ENCODE measurements at places on chromosomes 5 and 9. TPM values are rescaled to one million over a fixed set of nuclear protein-coding genes. Genes with fewer than 3 reads are reported as not detected.

The RNF183 gene
- 0.92 TPM for total RNA-seq

- H3K4me1 ChIP-seq = no peaks in the 10 kb centered on the region
- H3K36me3 ChIP-seq = no peaks in the 10 kb centered on the region
- DNase-seq = no peak
- no peak overlapping the region for H3K4me3 ChIP-seq
- no peak overlapping the region for H3K27ac ChIP-seq
Measured at GRCh38 chr5:89313044-89313443, 430.1 kb upstream of the MEF2C start.

DNA sequence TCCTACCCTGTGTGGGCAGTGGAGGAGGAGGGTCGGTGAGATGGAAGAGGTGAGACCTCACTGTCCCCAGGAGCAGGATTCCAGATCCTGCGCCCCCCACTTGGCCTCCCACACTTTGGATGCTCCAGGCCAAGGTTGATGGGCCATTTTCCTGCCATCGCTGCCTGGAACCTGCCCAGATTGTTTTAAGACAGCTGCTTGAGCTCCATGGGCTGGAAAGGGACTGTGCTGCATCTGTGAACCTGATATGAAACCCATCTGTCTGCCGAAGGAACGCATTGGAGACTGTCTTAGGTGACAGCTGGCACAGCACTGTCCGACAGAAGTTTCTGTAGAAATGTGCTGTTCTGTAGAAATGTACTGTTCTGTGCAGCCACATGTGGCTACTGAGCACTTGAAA lies 72.7 kb upstream of the SLC25A48 start:
- H3K27me3 ChIP-seq = peaks cover 69% of the 10 kb centered on the region
- H3K4me3 ChIP-seq = no peak overlapping the region
- DNase-seq = no peak
- no peak overlapping the region for H3K27ac ChIP-seq

GRCh38 chr5:41778410-41778809 lies 91.8 kb downstream of the OXCT1 start:
- DNase-seq = no peak
- H3K4me3 ChIP-seq = no peak overlapping the region
- no peaks in the 10 kb centered on the region for H3K27me3 ChIP-seq
- no peaks in the 10 kb centered on the region for H3K4me1 ChIP-seq
- no peak overlapping the region for H3K27ac ChIP-seq
- H3K36me3 ChIP-seq = no peaks in the 10 kb centered on the region

DNA sequence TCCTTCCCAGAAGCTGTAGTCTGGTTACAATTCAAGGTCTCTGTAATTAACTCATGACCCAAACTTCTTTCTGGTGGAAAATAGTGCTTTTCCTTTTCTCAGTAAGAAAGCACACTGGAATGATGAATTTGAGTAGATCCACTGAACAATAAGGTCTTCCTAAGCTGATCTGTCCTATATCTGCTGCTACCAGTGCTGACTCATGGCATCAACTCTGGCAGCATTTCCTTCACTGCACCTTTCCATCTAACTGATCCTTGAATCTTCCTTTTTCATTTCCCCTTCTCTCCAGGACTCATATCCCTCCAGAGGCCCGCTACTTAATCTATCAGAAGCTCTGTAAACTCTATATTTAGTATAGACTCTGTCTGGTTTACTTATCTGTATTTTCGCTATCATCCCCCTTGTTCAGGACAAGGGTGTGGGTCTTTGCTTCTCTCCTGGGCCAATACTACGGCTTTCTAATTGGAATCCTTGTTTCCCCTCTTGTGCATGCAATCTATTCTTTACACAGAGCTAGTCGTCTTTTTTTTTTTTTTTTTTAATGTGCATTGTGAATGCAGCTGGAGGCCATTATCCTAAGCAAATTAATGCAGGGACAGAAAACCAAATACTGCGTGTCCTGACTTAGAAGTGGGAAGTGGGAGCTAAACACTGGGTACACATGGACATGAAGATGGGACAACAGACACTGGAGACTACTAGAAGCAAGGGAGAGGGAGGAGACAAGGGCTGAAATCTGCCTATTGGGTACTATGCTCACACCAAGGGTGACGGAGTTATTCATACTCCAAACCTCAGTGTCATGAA lies 192.2 kb upstream of the RPS23 start:
- no peak for DNase-seq
- H3K27ac ChIP-seq = no peak overlapping the region
- H3K4me1 ChIP-seq = no peaks in the 10 kb centered on the region
